Hippocampal formation (tissue), 2 donors: ENCODE measurements at places on chromosomes 3 and 15.

GRCh38 chr3:141330235-141330634 lies 38.1 kb upstream of the ZBTB38 start:
- no peak for DNase-seq

DNA sequence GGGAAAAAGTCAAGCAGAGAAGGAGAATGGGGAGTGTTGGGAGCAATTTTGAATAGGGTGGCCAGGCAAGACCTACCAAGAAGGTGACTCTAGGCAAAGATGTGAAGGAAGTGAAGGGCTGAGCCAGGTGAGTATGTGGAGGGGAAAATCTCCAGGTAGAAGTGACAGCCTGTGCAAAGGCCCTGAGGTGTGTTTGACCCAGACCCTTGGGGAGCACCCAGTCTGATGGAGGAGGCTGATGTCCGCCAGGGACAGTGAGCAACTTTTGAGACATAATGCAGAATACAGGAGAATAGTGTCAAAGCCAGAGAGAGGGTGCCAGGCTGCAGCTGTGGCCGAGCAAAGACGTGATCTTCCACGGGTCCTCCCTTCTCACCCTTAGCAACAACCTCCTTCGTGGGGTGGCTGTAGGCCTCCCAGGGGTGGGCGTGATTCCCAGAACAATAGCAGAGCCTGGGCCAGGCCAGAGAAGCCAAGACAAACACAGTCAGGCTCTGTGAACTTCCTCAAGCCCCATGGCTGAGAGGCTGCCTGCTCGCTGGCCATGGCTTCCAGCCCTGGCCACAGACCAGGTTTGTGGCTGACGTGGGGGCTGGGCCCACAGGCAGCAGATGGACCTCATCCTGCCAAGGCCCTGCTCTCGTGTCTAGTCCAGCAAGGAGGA lies 58.1 kb downstream of the SLC6A6 start:
- DNase-seq = peak; percentile 46

- peak; percentile 10 for DNase-seq
Observed at GRCh38 chr3:149553781-149554451, 79.4 kb downstream of the TM4SF4 start.

- DNase-seq = no peak
Observed at GRCh38 chr3:135897715-135898114, 67.8 kb upstream of the PPP2R3A start.

- DNase-seq = no peak
Observed at GRCh38 chr3:139797724-139798343, 120.1 kb upstream of the NMNAT3 start.

- DNase-seq = no peak
Observed at GRCh38 chr3:194877291-194878119, 191.8 kb downstream of the FAM43A start.

DNA sequence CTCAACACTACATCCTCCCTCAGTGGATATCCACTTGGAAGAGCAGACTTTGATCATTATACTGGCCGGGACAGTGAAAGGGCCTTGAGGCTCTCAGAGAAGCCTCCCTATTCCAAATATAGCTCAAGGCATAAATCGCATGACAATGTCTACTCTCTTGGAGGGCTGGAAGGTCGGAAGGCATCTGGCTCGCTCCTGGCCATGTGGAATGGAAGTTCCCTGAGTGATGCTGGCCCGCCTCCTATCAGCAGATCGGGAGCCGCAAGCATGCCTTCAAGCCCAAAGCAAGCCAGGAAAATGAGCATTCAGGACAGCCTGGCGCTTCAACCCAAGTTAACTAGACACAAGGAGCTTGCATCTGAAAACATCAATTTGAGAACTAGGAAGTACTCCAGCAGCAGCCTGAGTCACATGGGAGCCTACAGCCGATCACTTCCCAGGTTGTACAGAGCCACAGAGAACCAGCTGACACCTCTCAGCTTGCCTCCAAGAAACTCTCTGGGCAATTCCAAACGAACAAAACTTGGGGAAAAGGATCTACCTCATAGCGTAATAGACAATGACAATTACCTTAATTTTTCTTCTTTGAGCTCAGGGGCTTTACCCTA lies 25.4 kb downstream of the PHLDB2 start:
- no peak for DNase-seq

DNA sequence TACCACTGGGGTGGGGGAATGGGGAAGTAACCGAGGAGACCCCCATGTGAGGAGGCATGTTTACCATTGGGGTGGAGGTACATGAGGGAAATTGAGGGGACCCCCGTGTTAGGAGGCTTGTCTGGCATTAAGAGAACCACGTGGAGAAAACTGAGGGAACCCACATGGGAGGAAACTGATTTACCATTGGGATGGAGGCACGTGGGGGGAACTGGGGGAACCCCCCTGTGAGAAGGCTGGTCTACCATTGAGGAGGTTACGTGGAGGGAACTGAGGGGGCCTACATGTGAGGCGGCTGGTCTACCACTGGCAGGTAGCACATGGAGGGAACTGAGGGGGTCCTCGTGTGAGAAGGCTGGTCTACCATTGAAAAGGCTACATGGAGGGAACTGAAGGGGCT lies 159.4 kb downstream of the FBLN2 start:
- DNase-seq = no peak

DNA sequence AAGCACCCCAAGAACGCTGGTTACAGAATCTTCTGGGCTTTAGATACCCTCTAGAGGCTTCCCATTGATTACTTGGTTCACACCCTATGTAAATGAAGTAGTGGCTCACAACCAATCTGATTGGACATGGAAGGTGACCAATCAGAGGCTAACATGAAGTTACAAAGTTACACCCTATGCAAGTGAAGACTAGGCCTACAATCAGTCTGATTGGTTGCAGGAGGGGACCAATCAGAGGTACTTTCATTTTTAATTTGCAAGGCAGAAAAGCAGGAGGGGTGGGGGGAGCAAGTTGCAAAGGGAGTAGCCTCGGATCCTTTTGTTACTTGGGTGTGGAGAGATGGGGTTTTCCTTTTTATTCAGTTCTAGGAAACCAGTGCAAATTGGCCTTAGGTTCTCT lies 11.1 kb upstream of the RTP2 start:
- no peak for DNase-seq

- no peak for DNase-seq
Observed at GRCh38 chr3:128504963-128505730, 12.1 kb upstream of the GATA2 start.

- peak; percentile 17 for DNase-seq
Observed at GRCh38 chr3:10447527-10448260, 57.7 kb downstream of the ATP2B2 start.

GRCh38 chr15:52287114-52287513 lies 8.5 kb downstream of the MYO5C start:
- DNase-seq = no peak

DNA sequence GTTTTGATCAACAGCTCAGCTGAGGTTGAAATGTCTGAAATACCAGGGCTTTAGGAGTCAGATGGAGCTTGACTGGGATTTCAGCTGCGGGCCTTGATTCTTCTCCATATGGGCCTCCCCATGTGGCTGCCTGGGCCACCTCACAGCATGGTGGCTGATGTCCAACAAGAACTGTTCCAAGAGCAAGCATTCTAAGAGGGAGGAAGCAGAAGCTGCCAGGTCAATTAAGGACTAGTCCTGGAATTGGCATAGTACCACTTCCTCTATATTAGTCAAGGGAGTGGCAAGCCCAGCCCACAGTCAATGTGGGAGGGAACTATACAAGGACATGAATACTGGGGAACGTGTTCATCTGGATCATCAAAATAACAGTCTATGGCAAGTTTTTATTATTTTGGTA lies 181.7 kb upstream of the ANKRD28 start:
- DNase-seq = no peak

GRCh38 chr3:49271047-49271446 lies 6.0 kb downstream of the C3orf62 start:
- no peak for DNase-seq

DNA sequence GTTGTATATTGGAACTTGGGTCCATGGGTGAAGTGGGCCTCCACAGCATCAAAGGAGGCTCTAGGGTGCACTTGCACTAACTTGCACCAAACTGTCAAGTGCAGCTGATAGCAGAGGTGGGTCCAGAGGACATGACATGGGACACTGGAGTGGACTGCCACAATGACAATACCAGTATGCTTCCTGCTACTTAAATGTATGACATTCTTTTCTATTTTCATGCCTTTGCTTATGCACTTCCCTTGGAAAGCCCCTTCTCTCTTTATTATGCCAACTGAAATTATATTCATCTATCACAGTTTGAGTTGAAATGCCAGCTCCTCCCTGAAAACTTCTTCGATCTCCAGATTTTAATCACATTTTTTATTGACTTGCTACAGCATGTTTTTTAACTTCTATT lies 101.8 kb downstream of the CFAP20DC start:
- no peak for DNase-seq

DNA sequence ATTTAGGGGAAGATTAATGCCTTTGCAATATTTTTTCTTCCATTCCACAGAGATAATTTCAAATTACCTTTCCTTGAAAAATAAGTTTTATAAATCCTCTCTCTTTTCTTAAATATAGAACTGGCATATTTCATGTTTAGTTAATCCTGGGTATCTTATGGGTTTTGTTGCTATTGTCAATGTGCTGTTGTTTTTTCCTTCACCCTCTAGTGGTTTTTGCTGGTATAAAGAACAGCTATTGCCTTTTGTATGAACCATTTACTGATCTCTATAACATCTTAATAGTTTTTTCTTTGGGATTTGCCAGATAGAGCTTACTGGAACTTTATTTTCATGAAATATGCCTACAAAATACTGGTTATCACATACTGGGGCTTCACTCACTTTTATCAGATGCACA lies 359.6 kb upstream of the DPPA4 start:
- DNase-seq = no peak

DNA sequence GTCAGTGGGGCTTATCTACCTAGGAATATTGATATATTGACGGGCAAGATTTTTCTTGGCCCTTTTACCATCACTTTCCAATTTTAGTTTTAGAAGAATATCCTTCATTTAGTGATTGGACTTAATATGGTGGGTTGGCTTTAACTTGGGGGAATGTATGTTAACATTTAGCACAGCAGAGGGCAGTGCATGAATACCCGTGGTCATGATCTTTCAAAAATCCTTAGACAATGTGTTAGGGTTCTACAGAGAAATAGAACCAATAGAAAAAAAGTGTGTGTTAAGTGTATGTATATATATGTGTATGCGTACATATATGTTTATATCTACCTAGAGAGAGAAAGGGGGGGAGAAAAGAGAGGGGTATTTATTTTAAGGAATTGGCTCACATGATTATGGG lies 36.9 kb downstream of the GPR171 start:
- DNase-seq = no peak

GRCh38 chr3:141239511-141240281 lies 8.1 kb downstream of the PXYLP1 start:
- no peak for DNase-seq

- no peak for DNase-seq
Observed at GRCh38 chr3:186985661-186986364, 55.5 kb downstream of the ST6GAL1 start.

DNA sequence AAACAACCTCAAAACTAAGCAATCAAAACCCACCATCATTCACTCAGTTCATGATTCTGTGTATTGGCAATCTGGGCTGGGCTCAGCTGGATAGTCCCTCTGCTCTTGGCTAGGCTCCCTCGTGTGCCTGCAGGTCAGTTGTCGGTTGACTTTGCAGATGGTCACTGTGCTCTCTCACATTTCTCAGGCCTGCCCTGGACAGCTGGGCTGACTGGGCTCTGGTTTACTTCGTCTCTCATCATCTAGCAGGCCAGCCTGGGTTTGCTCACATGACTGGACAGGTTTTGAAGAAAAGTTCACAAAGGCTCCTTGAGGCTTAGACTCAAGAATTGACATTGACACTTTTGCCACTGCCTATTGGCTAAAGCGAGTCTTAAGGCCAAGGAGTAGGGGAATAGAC lies 105.0 kb upstream of the CTNNB1 start:
- no peak for DNase-seq

DNA sequence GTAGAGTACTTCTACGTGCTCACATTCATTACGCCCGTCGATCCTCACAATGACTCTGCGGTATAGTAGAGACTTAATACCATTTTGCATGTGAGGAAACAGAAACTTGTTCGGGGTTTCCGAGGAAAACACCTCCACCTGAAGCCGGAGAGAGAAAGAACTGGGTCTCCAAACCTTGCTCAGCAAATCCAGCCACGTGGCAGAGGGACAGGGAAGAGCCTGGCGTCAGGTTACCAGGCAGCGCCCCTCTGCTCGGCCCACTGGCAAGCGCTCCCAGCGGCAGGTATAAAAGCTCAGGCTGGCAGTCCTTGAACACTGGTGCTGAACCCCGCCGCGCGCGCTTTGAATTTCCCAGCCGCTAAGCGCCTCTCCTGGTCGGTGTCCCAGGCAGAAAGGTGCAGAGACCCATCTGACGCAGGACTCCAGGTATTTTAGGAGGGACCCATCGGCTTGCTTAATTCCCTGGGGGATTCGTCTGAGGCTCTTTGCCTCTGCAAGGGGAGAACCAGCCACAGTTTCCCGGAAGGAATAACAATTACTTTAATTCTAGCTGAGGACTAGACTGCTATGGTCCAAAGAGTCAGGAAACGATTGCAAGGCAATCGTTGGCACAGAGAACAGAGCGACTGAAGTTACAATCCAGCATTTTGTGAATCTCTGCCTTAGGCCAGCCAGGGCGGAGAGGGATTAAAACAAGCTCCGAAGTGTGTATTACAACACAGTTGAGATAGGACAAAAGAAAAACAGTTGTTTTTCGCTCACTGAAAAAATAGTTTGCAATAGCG lies at the start of gene C2CD4A:
Gene C2CD4A, plus strand, starts transcription at position 315 of the 785 bp plus-strand sequence. CDS start 637 bp downstream, outside the sequence.
- no peak for DNase-seq

- DNase-seq = no peak
Observed at GRCh38 chr15:27479296-27480140, 508.5 kb downstream of the GABRG3 start.

GRCh38 chr3:23981955-23982354 lies 36.9 kb downstream of the NR1D2 start:
- DNase-seq = no peak

DNA sequence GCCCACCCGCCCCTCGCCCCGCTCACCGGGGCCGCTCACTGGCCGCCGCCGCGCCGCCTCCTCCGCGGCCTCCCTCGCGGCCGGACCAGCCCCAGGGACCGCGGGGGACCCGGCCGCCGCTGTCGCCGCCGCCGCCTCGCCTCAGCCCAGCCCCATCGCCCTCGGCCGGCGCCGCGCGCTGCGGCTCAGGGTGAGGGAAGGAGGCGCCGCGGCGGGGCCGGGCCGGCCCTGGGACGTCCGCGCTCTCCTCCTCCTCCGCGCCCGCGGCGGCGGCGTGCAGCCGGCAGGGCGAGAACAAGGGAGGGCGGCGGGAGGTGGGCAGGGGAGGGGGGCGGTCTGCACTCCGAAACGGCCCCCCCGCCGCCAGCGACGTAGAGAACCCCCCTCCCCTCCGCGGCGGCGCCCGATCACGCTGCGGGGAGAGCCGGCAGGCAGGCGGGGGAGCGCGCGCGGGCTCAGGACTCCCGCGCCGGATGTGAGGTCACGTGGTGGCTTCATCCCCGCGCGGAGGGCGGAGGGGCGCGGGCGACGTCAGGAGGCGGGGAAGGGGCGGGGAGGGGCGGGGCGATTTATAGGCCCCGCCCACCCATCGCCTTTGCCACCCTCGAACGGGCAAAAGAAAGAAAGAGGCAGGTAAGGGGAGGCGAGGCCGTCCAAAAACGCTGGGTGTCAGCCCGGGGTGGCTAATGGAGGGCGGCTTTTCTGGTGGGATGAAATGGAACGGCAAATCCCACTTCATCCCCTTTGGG lies at the start of gene ATP13A3:
Gene ATP13A3, minus strand, starts transcription at position 463 of the 749 bp plus-strand sequence. CDS start 24,812 bp downstream, outside the sequence.
- peak; percentile 89 for DNase-seq
